T-helper 17 cell (primary cell): ENCODE measurements at places on chromosomes 1 and 21.

GRCh38 chr1:50774759-50775351 lies 185.2 kb downstream of the FAF1 start:
- no peak for DNase-seq

GRCh38 chr1:226044514-226045101 lies 17.9 kb upstream of the H3-3A start:
- DNase-seq = no peak

DNA sequence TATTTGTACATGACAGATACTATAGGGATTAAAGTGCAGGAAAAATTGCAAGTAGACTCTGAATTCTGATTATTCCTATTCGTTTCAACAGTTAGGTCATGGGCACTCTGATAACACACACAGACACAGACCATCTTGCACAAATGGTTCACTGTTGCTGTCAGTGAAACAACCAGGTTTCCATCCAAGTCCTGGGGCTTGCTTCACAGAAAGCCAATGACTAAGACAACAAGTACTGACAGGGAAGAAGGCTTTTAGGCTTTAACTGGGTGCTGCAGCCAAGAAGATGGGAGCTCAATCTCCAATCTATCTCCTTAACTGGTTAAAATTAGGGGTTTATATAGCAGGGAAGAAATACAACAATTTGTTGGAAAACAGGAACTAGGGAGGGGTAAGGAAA lies 57.6 kb downstream of the RIMS3 start:
- DNase-seq = no peak

- no peak for DNase-seq
Observed at GRCh38 chr1:24992761-24993211, 62.7 kb upstream of the RUNX3 start.

GRCh38 chr1:185526344-185527307 lies 207.6 kb upstream of the HMCN1 start:
- no peak for DNase-seq

- no peak for DNase-seq
Observed at GRCh38 chr1:110130113-110130591, 17.9 kb downstream of the UBL4B start.

DNA sequence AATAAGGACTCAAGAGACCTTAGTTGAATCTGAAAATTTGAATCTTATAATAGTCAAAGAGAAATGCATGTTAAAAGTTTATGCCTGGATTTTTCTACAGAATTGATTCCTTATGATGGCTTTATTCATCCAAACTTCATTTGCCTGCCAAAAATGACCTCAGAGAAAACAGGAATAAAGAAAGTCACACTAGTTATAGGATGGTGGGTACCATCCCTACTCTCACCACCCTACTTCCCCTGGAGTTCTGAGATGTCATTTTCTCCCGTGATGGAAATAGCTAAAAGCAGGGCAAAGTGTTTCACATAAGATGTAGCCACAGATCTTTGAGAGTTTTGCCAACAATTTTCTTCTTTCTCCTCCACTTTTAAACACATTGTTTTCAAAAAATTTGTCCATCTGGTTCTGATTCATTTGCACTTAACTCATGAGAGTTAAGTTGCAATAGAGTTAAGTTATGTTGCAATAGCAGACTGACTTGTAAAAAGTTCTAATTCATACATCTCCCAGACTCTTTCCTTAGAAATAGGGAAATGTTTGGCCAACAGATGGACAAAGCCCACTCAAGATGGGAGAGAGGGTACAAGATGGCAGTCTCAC lies 384.6 kb downstream of the PLPP3 start:
- DNase-seq = no peak

- no peak for DNase-seq
Observed at GRCh38 chr1:84166797-84167196, 22.7 kb downstream of the PRKACB start.

DNA sequence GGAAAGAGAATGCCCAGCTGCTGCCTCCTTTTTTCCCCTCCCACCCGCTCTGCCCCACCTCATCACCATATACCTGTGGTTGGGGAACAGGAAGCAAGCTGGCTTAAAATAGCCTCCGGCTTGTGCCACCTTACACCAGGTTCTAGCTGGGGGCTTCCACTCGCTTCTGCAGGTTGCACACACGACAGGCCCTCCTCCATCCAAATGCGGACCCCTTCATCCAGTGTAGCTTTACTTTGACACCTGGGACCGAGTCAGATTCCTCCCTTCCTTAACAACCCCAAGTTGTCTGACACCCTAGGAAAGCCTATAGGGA lies 14.6 kb downstream of the BLACAT1 start:
- no peak for DNase-seq

DNA sequence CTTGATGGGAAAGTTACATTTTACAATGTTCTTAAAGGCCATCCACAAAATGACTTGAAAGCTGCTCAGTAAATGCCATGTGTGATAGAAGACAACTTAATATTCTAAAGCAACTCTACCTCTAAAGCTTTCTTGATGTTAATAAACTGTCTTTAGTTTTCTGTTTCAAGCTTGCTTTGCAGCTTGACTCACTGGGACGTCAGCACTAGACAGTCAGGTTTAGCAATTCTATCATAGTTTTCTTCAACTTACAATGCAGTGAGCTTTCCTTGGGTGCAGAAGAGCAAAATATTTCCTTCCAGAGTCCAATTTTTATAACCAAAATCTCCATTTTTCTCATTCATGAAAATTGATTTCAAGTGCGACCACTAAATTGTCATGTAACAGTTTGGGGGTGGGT lies 273.1 kb downstream of the NTNG1 start:
- DNase-seq = no peak

GRCh38 chr1:175225805-175226129 lies 33.2 kb upstream of the KIAA0040 start:
- DNase-seq = no peak

DNA sequence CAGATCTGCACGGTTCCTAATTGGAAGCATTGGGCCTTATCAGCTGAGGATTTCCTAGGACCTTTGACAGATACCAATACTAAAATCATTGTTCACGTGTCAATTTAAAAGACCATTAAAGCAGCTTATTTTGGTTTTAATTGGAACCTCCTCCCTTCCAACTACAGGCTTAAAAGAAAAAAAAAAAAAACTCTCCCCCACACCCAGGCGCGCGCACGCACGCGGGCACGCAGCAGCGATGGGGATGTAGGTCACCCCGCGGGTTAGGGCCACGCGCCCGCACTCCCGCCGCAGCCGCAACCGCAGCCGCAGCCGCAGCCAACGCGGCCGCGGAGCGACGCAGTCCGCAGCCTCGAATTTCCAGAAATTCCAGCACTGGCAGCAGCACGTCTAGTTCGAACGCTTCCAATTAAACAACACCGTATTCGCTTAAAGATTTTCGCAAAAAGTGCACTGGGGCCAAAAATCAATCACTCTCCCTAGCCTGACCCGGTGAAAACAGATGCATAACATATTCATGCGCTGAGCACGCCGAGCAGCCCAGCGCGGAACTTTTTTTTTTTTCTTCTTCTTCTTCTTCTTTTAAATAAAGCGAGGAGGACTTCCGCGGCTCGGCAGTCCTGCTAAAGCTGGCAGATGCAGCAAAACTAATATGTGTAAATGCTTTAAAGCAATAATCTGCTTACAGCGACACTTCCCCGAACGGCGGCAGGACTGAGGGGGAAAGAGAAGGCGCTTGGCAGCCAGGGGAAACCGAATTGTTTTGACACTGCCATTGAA lies 13.3 kb upstream of the BARHL2 start:
- no peak for DNase-seq

- DNase-seq = no peak
Observed at GRCh38 chr21:38440746-38441145, 57.5 kb downstream of the ERG start.

- no peak for DNase-seq
Observed at GRCh38 chr1:31346785-31347184, 26.1 kb downstream of the FABP3 start.

- no peak for DNase-seq
Observed at GRCh38 chr21:36245649-36246048, 74.3 kb upstream of the MORC3 start.

DNA sequence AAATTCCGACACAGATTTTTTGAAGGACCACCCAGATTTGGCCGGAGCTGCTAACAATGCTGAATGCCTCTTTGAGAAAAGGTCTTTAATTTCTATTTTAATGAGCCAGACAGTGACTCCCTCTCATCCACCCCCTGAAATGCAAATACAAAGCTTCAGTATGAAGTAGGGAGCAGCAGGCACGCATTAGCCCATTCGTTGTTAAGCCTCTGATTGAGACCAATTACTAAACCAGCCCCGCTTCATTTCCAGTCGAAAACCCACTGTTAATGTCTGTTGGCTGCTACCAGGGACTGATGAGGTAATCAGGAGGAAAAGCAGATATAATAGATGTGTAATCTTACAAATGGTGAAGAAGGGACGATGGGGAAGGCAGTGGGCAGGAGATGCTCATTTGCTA lies 4.8 kb upstream of the C8A start:
- no peak for DNase-seq

DNA sequence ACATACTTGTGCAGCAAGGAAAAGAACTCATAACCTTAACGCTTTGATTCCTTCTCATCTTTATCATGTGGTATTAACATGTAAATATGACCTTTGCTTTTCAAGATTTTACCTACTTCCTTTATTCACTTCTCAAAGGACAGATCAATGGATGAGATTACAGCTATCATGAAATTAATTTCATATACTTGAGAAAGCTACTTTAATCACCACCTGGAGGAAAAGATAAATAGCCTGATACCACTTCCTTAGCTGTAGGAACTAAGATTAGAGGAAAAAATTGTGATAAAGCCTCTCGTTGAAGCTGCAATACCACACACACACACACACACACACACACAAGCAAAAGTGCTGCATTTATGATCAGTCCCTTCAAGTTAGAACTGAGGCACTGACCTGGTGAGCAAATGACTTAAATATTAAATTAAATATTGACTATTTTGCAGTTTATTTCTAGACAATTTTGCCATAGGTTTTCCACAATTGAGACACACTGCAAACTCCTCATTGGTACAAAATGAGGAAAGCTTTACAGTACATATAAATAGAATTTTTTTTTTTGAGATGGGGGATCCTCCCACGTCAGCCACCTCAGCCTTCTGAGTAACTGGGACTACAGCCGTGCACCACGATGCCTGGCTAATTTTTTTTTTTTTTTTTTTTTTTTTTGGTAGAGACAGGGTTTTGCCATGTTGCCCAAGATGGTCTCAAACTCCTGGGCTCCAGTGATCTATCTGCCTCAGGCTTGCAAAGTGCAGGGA lies 27.2 kb upstream of the DMRTB1 start:
- no peak for DNase-seq

- no peak for DNase-seq
Observed at GRCh38 chr1:7113822-7114221, 328.6 kb downstream of the CAMTA1 start.

GRCh38 chr1:196608390-196609369 lies at the start of gene KCNT2:
Gene KCNT2, minus strand, starts transcription at chr1:196608440. Its CDS starts 131 bp downstream, at chr1:196608309.
- DNase-seq = peak; percentile 9

- DNase-seq = no peak
Observed at GRCh38 chr1:14539953-14540563, 58.4 kb upstream of the KAZN start.

DNA sequence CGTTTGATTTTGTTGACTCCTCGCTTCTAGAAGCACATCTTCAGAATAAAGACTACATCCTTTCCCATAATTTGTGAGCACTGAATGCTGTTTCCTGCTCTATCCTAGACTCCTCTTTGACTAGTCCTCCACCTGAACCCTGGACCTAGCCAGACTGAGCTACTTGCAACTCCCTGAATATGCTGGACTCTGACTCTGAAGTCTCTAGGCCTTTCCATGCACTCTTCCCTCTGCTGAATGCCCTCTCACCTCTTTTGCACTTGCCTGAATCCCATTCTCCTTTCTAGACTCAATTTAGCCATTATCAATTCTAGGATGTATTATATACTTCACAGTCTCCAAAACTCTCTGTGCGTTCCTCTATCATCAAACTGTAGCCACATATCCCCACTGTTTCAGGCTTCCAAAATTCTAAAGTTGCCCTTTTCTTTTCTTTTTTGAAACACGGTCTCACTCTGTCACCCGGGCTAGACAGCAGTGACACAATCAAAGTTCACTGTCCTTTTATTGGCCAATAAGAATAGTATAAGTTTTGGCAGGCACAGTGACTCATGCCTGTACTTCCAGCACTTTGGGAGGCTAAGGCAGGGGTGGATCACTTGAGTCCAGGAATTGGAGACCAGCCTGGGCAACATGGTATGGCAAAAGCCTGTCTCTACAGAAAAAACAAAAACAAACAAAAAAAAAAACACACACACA lies 127.0 kb downstream of the LTN1 start:
- DNase-seq = no peak

DNA sequence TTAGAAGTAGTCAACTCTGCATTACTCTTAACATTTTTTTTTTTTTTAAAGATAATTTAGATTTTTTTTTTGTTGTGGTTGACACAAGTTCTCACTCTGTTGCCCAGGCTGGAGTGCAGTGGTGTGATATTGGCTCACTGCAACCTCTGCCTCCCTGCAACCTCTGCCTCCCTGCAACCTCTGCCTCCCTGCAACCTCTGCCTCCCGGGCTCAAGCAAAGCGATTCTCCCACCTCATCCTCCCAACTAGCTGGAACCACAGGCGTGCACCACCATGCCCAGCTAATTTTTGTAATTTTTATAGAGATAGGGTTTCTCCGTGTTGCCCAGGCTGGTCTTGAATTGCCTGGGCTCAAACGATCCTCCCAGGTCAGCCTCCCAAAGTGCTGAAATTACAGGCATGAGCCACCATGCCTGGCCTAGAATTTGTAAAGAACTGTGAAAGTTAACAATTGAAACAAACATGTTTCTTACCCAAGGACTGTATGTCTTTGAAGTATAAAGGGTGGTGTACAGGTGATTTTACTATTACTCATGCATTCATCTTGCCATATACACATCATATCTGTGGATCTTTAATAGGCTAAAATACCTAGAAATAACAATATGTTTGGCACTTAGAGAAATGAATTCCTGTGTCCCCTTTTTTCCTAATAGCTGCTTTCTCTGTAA lies 114.7 kb downstream of the ATP5PO start:
- DNase-seq = no peak

DNA sequence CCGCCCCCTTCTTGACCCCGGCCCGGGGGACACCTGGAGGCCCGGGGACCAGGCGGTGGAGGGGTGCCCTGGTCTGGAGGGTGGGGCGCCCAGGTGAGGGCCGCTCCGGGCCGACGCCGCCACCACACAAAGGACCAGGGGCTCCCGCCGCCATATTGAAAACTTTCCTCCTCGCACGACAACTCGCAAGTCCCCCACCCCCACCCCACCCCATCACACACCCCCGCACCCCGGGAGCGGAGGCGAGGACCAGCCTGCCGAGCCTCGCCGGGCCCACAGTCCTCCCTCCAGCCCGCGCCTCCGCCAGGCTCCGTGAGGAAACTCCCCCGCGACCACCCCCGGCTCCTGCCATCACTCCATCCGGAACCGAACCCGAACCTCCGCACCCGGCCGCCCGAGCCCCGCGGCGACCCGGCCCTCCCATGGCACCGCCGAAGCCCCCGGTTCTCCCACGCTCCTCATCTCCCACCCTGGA lies 733 bp downstream of the KDM5B start:
- peak; percentile 20 for DNase-seq

GRCh38 chr1:47557066-47557465 lies 119.2 kb downstream of the FOXD2 start:
- DNase-seq = no peak

DNA sequence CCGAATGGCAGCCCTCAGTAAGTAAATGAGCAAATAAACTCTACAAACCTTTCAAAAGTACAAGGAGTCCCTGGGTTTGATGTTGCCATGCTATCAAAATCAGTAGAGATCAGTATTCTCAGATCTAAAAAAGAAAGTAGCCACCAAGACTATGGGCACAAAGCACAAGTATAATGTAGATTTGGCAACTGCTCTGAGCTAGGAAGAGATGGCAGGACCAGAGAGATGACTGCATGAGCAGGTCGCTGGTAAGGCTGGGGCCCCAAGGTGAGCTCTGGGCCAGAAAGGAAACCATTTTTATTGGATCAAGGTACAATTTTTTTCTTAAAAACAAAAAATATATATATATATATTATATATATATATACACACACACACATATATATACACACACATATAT lies 3.1 kb upstream of the ADORA3 start:
- no peak for DNase-seq
